ENCODE measurements at places on chromosomes 5 and 9.

GRCh38 chr5:1118231-1118698, 6.4 kb upstream of the SLC12A7 start:
- no peak for DNase-seq

DNA sequence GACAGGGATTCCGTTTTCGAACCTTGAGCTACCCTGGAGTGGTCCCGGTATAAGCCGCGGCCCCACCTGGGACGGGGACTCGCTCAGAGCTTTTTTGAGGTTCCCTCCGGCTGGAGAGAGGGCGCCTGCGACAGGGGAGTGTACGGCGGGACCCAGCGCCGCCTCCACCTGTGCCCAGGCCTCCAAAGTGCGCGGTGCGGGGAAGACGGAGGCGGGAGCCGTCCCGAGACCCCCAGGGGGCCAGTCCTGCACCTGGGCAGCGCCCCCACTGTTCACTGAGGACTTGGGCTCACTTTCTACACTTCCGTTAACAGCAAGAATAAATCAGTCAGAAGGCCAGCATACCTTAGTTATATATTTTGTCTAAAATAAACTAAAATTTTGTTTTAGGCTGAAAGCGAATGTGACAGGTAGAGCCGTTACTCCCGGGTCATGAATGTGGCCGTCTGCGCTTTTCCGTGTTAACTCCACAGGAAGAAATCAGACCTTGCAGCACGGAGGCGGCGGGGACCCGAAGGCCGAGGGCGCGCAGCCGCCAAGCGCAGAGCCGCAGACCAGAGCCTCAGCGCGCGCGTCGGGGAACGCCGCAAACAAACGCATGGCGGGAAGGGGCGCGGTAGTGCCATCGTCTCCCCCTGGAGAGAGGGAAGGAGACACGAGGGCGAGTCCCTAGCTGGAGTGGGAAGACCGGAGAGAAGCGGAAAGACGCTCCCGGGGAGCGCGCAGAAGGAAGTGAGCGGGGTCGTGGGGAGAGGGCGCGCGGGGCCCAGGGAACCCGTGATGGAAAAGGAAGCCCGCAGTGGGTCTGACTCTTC, 14.1 kb downstream of the TRIM7 start:
- no peak for DNase-seq

DNA sequence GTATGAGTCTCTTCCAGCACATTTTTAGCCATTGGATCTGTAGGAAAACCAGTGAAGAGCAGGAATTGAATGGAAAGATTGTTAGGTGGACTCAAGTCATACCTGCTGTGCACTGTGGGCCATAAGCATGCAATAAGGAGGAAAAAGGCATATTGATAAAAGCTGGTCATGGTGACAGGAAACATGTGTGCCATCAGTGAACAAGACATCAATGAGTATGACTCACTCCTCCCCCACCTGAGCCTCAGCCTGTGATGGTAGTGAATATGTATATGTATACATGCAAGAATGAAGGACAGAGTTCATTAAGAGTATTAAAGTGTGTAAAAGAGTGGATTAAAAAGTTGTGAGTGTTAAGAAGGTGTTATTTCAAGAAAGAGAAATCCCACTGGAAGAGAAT, 164.5 kb downstream of the TMEM38B start:
- DNase-seq, result no peak

DNA sequence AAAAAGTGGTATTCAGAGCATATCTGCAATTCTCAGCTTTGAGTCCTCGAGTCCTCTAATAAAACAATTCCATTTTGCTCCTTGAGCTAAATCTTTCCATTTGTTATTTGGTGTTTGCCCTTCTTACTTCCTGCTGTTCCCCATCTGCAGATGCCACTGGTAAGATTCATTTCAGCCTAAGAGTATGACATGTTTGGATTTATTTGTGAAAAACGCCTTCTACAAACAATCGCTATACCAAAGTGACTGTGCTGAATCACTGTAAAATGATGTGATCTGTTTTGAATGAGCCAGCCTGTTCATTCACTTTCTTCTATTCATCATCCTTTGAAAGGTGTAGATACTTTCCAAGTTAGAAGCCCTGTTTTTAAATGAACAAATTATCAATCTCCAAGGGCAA, 27.7 kb downstream of the KCTD16 start:
- no peak for DNase-seq

DNA sequence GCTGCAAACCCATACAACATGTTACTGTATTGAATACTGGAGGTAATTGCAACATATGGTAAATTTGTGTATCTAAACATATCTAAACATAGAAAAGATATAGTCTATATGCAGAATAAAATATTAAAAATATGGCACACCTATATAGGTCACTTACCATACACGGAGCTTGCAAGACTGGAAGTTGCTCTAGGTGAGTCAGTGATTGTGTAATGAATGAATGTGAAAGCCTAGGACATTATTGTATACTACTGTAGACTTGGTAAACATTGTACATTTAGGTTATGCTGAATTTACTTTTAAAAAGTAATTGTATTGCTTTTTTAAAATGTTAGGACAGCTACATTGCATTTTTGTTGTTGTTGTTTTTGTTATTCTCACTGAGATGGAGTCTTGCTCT, 968.8 kb downstream of the TLE1 start:
- no peak for DNase-seq

- no peak for DNase-seq
Observed at GRCh38 chr5:154117050-154117449, 73.5 kb upstream of the GALNT10 start.

GRCh38 chr9:37619806-37620205, 27.4 kb upstream of the TOMM5 start:
- no peak for DNase-seq

DNA sequence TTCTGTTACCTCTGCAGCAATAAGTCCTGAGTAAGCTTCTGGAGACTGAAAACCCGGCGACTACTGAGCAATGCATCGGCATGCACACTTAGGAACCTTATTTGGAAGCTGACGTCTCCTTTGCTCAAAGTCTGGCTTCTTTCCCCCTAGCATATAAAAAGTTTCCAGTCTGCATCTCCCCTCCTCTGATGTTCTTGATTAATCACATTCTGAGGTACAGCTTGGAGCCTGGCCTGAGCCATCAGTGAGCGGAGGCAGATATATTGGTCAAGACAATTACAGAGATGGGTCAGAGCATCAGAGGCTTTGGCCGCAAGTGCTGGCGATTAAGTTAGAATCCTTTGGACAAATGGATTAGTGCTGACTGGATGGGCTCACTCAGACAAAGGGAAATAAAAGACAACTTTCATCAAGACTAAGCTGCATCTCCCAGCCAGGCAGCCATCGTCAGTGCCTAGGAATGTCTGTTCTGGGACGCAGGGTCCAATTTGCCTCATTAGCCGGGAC, 140.7 kb downstream of the MTX3 start:
- DNase-seq, result no peak

- no peak for DNase-seq
Observed at GRCh38 chr5:137146402-137146890, 352.7 kb downstream of the SPOCK1 start.

DNA sequence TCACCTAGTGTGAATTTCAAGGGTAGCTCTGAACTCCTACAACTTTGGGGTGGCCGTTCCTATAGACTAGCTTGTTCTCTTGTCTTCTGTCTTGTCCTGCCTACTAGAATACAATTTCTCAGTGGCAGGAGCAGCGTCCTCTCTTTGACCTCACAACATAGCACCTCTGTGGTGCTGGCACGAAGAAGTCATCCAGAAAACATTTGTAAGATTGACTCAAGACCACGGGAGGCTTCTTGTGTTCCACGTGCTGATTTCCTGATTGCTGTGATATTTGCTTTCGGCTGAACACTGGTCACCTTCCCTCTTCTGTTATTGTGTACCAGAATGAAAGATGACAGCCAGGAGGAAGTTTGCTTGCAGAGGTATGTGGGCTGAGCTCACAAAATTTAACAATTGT, 27.0 kb downstream of the SLC1A1 start:
- DNase-seq, result no peak

- no peak for DNase-seq
Observed at GRCh38 chr9:134733480-134734232, 92.1 kb downstream of the COL5A1 start.

DNA sequence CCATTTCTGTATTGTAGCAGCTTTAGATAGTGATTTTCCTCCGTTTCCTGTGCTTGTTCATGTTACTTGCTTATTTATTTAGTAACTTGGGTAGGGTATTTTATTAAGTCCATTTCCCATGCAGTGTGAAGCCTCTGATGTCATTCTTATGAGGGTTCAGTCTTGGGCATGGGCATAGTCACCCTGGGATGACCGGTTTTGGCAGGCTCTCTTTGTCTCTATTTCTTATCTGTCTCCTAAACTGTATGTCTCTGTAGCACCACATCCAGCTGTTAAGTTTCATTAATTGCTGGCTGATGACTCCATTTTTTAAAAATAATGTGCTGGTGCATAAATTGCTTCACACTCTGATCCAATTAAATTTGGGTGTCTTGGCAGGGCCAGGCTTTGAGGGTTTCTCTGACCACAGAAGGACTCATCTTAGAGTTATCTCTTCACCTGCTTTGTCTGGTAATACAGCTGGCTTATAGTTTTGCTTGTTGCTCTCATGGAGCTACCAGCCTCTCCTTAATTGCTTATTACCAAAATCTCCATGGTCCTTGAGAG, 173.3 kb upstream of the VLDLR start:
- DNase-seq, result no peak

GRCh38 chr5:50711280-50711679, 44.8 kb downstream of the PARP8 start:
- DNase-seq, result no peak

GRCh38 chr9:100813871-100814270, 214.7 kb upstream of the PLPPR1 start:
- no peak for DNase-seq

- DNase-seq, result no peak
Observed at GRCh38 chr9:120668399-120668798, 45.9 kb downstream of the MEGF9 start.

GRCh38 chr5:87081511-87082372, 185.9 kb upstream of the RASA1 start:
- no peak for DNase-seq

DNA sequence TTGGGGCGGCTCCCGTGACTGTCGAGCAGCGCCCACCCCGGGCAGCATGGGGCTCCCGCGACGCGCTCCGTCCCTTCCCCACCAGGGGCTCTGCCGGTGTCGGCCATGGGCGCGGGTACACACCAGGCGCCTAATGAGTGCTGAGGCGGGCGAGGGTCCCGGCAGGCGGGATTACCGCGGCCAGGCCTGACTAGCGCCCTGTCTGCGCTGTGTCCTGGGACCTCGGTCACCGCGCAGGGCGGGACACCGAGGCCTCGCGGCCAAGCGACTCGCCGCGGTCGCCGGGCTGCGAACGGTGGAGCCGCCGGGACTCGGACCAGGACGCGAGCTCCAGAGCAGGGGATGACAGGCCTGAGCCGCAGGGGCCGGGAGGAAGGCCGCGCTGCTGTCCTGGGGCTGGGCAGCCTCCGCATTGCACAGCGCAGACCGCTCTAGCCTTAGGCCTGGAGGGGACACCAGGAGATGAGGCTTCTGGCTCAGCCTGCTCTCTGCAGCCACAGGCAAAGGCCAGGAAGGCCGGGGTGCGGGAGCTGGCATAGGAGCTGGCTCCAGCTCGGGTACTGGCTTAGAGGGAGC, 14.1 kb downstream of the LCN10 start:
- no peak for DNase-seq

GRCh38 chr5:174755106-174755505, 30.7 kb downstream of the MSX2 start:
- no peak for DNase-seq

DNA sequence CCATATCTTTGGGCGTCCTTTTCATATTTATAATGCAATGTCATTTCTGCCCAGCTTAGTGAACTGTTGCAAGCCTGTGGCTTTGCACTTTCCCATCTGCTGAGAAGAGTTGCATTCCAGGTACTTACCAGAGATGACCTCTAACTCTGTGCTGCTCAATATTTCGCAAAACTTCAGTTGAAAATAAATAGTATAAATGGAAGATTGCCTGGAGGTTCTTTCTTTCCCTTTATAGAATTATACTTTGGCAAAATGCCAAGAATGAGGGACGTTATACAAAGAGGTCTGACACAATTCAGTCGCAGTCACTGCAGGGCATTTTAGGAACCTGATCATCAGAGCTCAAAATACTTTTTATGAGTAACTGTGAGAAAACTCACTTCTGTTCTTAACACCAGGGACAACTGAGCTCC, 18.9 kb upstream of the VLDLR start:
- DNase-seq, result no peak

DNA sequence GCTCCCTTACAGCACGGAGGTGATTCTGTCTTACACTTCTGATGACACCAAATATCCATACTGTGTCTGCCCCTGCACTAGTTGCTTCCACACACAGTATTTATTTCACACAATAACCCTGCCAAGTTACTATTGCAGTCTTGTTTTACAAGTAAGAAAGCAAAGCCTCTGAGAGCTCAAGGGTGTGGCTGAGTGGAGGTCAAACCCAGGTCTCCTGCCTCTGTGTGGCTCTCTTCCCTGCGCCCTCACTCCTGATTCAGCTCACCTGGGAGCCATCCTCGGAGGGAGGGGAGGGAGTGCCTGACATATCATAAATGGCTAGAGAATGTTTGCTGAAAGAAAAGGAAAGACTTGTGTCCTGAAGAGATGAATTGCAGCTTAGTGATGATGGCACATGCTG, 41.0 kb downstream of the MVB12B start:
- DNase-seq, result no peak
